ENCODE measurements at places on chromosomes 6 and 20.

- DNase-seq: no peak
These were observed 116.2 kb downstream of the SULF2 start for GRCh38 chr20:47669152-47669425.

DNA sequence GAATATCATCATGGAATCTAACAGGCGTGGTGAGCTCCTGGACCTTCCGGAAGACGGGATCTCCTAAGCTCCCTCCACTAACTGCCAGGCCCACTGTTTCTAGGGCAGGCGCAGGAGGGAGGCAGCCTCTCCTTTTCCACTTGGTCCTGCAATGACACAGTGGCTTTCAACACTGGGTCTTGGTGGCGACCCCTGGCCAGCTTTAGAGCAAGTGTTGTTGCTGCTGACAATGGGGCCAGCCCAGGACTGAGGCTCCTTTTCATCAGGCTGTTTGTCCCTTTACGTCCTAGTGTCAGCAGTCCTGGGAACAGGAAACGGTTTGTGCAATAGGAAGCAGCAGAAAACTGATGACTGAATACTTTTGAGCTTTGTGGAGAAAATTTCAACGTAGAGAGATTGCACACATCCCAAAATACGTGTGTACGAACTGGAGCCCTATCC, 9.7 kb upstream of the QKI start:
- DNase-seq: peak; percentile 47

DNA sequence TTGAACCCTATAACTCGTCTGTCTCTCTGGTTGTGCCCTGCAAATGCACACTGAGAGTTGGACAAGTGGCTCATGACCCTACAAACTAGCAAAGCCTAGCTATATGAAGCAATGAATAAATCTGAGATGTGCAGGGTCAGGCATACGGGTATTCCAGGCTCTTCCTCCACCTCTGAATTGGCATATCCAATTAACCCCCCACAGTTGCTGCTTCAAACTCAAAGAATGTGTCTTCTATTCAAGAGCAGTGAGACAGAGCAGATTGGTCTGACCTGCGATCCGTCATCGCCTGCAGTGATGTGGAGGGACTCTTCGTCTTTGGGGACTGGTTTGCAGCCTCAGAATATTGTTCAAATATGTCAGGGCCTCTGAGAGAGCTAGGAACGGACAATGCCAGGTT, 59.8 kb downstream of the LAMP5 start:
- no peak for DNase-seq

GRCh38 chr6:150368762-150369161, at the start of gene IYD:
Gene IYD, plus strand, starts transcription at chr6:150369012. Its CDS starts 20 bp downstream, at chr6:150369032.
- no peak for DNase-seq

DNA sequence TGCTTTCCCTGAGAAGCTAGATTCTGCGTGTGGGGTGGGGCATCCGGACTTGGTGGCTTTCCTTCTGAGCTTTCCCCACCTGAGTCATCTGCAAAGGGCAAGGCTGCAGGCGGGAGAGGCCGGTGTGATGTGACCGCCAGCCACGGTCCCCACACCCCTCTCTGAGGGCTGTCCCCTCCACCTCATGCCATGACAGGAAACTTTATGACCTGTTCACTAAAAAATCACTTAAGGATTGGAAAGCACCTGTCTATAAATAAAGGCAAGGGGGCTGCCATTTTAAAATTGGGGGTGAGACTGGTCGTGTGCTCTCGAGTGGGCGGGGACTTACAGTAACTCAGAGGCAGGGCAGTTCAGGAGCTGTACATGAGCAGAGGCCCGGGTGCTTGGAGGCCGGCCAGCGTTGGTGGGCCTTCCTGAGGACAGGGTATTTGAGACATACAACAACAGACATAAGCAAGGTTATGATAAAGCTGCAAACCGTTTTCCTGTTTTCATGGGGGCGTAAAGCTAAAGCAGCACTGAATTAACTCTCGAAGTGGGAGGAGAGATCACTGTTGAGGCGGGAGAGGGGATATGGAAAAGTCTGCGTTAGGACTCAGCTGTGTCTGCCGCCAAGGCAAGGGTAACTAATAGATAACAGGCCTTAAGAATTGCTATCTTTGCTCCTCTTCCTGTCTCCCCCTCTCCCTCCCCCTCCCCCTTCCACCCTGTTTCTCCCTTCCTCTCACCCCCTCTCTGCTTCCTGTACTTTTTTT, 16.1 kb upstream of the SERPINB1 start:
- DNase-seq: peak; percentile 82

DNA sequence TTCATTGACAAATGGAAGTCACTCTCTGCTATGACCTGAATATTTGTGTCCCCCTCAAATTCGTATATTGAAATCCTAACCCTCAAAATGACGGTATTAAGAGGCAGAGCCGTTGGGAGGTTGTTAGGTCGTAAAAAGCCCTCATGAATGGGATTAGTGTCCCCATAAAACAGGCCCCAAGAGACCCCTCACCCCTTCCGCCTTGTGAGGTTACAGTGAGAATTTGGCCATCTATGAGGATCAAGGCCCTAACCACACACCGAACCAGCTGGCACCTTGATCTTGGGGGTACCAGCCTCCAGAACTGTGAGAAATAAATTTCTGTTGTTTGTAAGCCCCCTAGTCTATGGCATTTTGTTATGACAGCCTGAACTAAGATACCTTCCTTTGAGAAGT, 52.5 kb upstream of the SLC22A16 start:
- DNase-seq: no peak

GRCh38 chr6:22306741-22307466, 10.1 kb upstream of the PRL start:
- no peak for DNase-seq

DNA sequence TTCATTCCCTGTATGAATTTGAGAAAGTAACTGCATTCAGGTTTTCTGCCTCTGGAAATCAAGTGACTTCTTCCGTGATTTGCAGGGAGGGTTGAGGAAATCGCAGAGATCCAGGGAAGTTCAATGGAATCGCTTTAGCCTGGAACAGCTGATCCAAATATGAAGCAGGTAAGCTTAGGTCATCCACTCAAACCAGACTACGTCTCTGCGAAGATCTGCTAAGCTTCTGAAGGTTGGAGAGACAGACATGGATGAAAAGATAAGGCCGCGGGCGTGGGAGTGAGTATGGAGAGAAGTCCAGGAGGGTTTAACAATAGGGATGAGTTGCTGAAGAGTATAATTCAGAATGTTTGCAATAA, 34.2 kb upstream of the BTN3A2 start:
- DNase-seq: no peak

DNA sequence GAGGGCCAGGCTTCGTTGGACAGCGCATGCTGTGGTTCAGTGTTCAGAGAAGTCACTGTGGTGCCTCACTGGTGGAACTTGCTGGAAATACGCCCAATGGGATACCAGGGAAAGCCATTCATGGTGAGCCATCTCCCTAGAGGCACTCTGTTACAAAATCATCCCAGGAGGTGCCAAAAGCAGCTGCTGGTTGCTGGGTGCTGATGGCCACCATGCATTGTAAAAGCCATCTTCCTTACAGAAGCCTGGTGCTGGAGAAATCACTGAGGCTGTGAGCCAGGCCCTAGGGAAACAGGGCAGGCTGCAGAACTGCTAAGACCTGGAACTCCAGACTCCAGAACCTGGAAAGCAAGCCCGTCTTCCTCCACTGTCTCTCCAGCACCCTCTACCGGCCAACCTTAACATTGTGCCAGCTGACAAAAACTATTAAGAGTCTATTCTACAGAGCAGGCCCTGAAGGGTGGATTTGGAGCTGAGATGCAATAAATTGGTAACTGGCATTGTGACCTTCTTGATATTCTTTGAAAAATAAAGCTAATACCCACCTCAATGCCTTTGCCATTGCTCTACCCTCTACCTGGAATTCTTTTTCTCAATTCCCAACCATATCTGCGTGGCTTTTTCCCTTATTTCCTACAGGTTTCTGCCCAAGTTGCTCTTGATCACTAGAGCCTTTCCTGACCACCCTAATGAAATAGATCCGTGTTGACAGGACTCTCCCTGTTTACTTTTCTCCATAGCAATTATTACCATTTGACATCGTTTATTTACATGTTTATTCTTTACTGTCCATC, 18.5 kb downstream of the SNRPB start:
- peak; percentile 48 for DNase-seq

DNA sequence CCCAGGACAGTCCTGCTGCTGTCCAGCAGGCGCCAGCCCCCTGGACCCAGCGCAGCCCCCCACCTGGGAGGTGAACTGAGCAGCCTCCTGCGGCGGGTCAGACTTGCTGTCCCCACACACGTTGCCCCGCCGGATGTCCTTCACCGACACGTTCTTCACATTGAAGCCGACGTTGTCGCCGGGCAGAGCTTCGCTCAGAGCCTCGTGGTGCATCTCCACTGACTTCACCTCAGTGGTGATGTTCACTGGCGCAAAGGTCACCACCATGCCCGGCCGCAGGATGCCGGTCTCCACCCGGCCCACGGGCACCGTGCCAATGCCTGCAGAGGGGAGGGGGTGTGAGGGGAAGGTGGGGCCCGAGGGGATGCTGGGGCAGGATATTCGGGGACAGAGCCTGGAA, 8.5 kb downstream of the EEF1A2 start:
- no peak for DNase-seq

GRCh38 chr6:26600759-26601158, 4.0 kb downstream of the ABT1 start:
- no peak for DNase-seq

DNA sequence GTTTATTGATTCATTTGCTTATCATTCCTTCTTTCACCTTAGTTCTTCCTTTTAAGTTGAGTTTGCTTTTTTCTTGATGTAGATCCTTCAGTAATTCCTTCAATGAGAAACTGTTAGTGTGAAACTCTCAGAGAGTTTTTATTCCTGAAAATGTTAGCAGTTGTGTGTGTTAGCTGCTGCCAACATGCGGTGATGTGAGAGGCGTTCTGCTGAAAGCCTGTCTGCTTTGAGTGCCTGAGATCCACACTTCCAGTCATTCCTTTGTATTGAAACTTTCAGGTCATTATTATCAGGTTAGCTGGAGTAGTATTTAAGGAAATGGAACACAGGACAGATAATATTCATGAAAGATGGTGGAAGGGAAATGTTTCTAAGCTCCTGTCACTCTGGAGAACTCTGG, 70.0 kb upstream of the SUPT3H start:
- no peak for DNase-seq

- DNase-seq: no peak
These were observed 109.2 kb upstream of the PTPN1 start for GRCh38 chr20:50400705-50401586.

DNA sequence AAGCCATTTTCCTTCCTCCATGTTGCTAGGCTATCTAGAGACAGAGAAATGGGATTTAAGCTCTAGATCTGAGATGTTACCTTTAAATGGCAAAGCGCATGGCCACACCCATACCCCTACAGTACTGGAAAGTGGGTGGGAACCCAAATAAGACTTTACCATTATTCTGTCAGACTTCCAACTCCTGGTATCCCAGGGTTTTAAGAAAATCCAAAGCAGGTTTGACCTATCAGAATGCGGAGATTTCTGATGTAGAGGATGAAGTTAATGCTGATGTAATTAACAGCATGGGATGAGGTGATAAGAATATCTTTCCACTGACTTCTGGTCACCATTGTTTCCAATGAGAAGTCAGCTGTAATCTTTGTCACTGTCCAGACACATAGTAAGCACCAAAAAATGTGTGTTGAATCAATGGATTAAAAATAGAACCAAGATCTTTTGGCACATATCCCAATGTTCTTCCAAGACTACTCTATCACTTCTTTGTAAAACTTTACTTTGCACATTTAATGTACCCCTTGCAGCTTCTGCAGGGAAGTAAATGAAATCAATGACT, 140.8 kb upstream of the INSM1 start:
- DNase-seq: no peak

- no peak for DNase-seq
These were observed 39.8 kb upstream of the SMIM29 start for GRCh38 chr6:34288581-34288980.

- peak; percentile 70 for DNase-seq
These were observed 11.3 kb downstream of the NFATC2 start for GRCh38 chr20:51531141-51531710.

GRCh38 chr20:50649590-50649989, 41.8 kb downstream of the RIPOR3 start:
- DNase-seq: no peak

DNA sequence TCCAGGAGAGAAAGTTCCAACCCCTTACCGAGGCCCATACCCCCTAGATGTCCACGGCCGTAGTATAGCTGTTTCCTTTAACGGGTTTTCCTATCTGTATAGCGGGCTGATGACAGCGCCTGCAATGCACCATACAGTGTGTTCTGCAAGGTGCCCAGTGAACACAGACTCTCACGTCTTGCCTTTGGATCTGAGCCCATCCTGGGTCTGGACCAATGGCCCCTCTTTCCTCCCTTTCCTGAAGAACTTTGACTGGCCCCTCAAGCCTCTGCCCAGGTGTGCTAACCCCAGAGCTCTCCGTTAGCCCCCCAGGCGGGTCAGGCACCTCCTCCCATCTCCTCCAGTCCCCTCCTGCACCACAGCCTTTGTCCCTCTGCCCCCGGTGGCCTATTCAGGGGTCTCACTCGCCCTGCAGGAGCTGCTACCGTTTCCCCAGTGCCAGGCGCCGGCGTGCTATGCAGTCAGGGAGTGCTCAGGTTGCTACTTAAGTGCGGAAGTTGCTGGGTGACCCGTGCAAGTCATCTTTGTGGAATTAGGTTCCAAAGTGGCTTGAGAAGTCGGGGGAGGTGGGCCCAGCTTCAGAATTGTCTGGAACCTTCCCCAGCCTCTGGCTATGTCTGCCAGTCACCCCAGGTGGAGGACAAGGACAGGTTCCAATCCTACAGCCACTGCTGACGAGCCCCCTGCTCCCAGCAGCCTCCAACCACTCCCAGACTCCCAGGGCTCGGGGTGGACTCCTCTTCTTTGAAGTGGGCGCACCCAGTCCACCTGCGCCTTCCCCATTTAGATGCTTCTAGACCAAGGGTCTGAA, 35.0 kb upstream of the ZBP1 start:
- no peak for DNase-seq

- DNase-seq: no peak
These were observed 39.0 kb upstream of the PLN start for GRCh38 chr6:118509009-118509617.

- DNase-seq: no peak
These were observed 58.2 kb downstream of the FAM217A start for GRCh38 chr6:4020822-4021132.

All from CD4-positive, alpha-beta T cell treated with Interleukin-15 for 1 hour (primary cell).